ENCODE measurements at places on chromosomes 6 and 20.

- DNase-seq = peak; percentile 25
Measured at GRCh38 chr6:145839653-145840052, 25.1 kb upstream of the FBXO30 start.

GRCh38 chr6:43376551-43376981 lies 7.1 kb upstream of the ZNF318 start:
- DNase-seq = no peak

DNA sequence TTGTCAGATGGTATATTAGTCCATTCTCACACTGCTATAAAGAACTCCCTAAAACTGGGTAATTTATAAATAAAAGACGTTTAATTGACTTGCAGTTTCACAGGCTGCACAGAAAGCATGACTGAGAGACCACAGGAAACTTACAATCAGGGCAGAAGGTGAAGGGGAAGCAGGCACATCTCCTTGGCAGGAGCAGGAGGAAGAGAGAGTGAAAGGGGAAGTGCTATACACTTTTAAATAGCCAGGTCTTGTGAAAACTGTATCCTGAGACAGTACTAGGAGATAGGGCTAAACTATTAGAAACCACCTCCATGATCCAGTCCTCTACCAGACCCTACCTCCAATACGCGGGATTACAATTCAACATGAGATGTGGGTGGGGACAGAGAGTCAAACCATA lies 193.9 kb upstream of the KCNG1 start:
- DNase-seq = no peak

GRCh38 chr6:168793649-168794048 lies 352.7 kb downstream of the SMOC2 start:
- DNase-seq = no peak

DNA sequence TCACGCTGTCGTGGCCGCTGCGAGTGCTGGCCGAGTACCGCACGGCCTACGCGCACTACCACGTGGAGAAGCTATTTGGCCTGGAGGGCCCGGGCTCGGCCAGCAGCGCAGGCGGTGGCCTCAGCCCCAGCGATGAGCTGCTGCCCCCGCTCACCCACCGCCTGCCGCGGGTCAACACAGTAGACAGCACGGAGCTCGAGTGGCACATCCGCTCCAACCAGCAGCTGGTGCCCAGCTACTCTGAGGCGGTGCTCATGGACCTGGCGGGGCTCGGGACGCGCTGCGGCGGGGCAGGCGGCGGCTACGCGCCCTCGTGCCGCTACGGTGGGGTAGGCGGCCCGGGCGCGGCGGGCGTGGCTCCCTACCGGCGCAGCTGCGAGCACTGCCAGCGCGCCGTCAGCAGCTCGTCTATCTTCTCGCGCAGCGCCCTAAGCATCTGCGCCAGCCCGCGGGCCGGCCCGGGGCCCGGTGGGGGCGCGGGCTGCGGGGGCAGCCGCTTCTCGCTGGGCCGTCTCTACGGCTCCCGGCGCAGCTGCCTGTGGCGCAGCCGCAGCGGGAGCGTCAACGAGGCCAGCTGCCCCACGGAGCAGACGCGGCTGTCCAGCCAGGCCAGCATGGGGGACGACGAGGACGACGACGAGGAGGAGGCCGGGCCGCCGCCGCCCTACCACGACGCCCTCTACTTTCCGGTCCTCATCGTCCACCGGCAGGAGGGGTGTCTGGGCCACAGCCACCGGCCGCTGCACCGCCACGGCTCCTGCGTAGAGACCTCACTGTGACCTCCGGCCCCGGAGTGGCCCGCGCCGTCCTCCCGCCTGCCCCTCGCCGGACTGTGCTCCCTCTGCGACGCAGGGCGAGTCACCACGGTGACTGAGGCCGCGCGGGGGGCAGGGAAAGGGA lies 5.7 kb downstream of the TMEM151B start:
- DNase-seq = no peak

- no peak for DNase-seq
Measured at GRCh38 chr6:63635215-63635587, 401 bp upstream of the PHF3 start.

DNA sequence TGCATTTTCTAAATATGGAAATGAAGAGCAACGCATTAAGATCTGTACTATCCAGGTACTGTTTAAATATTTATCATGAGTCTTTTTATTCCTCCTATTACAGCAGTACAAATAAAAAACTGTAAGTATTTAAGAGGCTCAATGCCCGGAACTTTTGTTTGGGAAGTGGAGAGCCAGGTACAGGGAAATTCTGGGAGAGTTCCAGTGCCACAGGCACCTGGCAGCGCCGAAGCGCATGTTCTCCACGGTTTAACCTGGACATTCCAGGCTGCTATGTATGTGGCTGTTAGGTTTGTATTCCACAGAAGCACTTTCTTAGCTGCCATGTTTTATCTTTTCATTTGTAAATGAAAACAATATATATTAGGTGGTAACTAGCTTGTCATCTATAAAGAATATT lies 81.7 kb downstream of the PREP start:
- DNase-seq = no peak

DNA sequence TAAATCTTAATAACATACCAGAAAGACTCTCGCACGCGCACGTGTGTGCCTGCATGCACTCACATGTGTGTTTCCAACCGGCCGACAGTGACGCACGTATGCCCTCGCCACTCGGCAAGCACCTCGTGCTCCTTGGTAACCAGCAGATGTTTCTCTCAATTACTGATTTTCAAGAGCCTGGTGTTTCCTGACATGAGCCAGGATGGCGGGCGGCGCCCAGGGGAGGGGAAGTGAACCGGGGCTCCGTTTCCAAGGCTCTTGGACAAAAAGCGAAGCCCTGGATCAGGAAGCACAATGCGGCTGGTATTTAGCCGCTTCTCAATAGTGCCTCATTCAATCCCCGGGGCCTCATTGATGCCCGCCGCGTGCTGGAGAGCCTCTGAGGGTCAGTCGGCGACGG lies 37.7 kb downstream of the PMEPA1 start:
- no peak for DNase-seq

- DNase-seq = no peak
Measured at GRCh38 chr20:50067018-50067417, 45.9 kb downstream of the UBE2V1 start.

- no peak for DNase-seq
Measured at GRCh38 chr6:147063469-147064031, 140.7 kb upstream of the STXBP5 start.

- DNase-seq = no peak
Measured at GRCh38 chr6:25100288-25100687, 164.5 kb upstream of the RIPOR2 start.

- no peak for DNase-seq
Measured at GRCh38 chr6:20751293-20751935, 217.2 kb downstream of the CDKAL1 start.

GRCh38 chr6:149343501-149343900 lies 26.0 kb downstream of the TAB2 start:
- DNase-seq = no peak

DNA sequence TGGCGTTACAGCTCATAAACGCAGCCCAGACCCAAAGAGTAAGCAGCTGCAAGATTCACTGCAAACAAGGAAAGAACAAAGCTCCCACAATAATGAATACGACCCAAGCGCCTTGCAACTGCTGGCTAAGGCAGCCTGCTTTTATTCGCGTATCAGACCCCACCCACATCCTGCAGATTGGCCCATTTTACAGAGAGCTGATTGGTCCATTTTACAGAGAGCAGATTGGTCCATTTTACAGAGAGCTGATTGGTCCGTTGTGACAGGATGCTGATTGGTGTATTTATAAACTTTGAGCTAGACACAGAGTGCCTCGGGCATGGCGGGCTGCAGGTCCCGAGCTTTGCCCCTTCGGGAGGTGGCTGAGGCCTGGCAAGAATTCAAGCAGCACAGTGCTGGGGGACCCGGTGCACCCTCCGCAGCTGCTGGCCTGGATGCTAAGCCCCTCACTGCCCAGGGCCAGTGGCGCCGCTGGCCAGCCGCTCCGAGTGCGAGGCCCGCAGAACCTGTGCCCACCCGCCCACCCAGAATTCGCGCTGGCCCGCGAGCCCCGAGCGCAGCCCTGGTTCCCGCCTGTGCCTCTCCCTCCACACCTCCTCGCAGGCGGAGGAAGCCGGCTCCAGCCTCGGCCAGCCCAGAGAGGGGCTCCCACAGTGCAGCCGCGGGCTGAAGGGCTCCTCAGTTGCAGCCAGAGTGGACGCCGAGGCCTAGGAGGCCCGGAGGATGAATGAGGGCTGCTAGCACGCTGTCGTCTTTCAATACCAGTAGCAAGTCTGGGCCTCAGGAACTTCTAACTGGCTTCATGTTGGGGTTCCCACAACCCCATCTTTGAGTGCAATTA lies 11.2 kb upstream of the RPS10 start:
- DNase-seq = no peak

GRCh38 chr6:135141728-135142127 lies 39.4 kb upstream of the MYB start:
- no peak for DNase-seq

DNA sequence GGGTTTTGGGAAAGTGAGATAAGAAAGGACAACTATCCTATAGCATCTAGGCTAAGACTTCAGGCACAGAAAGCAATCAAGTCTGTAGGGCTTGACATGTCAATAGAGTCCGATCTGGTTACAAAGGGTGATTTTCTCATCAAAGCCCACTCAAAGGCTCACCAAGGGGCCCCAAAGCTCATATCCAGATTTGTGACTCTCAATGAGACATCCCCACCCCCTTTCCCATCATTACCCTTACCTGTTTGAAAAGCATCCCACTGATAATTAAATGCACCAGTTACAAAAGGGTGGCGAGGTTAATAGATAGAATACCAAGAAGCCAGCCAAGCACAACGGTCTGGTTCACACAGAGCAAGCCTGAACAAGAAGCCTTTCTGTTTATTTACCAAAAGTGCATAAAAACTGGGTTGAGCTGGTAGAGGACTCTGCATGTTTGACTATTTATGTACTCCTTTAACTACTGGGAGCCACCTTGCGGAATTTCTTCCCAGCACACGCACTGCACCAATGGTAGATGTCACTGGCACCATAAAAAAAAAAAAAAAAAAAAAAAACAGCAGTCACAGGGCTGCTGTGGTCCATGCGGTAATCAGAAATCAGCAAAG lies 6.1 kb downstream of the JAG1 start:
- no peak for DNase-seq

DNA sequence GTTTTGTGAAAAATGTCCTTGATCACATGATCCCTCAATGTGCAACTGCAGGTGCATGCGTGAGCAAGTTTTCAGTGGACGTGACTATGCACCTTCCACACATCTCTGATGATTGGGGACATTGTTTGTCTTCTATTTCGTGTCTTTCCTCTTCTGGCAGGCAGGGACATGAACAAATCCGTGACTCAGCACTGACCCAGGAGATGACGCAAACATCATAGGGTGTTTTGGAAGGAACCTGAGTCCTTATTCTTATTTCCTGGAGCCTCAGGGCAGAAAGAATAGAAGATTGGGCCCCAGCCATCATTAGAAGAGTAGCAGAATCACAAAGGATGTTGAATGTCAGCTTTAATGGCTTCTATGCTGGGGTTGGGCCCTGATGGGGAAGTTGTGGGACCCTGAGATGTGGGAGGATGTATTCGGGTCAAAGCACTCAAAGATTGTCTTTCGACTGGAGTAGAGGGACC lies 11.9 kb upstream of the SIRPD start:
- DNase-seq = peak; percentile 71

- no peak for DNase-seq
Measured at GRCh38 chr6:166935353-166935752, 21.0 kb downstream of the RNASET2 start.

DNA sequence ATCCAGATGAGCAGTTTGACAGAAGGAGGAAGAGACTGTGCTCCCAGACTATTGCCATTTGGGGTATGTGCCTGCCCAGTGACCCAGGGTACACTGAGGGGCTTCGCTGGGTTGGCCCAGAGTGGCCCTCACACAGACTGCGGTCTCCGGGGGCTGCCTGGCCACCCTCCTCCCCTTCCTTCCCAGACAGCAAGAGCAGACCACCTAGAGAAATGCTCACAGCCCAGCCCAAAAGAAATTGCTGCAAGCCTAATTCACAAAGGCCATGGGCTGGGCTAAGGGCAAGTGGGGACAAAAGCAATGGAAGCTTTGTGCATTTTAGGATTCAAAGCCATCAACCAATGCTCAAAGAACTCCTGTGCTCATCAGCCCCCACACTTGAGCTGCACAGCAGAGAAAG lies 277.6 kb downstream of the CDC5L start:
- no peak for DNase-seq

GRCh38 chr6:160055378-160055777 lies 66.2 kb upstream of the SLC22A1 start:
- no peak for DNase-seq

DNA sequence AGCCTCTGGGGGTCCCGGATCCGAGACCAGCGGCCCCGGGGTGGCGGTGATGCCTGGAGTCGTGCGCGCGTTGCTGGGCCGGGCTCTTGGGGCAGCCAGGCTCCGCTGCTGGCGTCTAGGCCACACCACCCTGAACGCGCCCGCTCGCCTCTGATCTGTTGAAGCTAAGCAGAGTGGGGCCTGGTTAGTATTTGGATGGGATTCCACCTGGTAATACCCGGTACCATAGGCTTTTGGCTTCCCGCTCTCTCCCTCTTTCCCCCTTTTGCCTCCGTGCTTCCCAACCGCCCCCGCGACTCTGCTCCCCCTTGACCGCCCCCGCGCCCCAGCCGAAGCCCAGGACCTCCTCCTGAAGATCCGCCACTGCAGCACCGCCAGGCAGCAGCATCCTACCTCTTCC lies 1383.5 kb upstream of the DEFB115 start:
- no peak for DNase-seq

GRCh38 chr6:149128489-149129145 lies 188.9 kb upstream of the TAB2 start:
- DNase-seq = peak; percentile 93

DNA sequence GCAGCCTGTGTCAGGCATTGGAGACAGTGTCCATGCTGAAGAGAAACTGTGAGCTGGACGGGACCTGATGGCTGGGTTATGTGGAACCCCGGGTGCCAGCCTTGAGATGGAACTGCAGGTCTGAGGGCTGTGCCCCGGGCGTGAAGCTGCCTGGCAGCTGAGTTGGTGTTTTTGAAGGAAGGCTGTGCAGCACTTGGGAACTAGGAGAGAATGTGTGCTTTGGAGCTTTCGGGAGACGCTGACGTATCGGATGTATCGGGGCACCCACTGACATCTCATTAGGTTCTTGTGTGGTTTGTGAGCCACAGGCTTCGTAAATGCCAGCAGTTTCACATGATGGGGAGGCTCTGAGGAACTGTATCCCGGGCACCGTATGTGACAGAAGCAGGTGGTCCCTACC lies 2.2 kb downstream of the DLGAP4 start:
- DNase-seq = no peak

- DNase-seq = no peak
Measured at GRCh38 chr6:170237999-170238740, 52.7 kb downstream of the DLL1 start.
